ENCODE measurements at places on chromosomes 7 and 10.

DNA sequence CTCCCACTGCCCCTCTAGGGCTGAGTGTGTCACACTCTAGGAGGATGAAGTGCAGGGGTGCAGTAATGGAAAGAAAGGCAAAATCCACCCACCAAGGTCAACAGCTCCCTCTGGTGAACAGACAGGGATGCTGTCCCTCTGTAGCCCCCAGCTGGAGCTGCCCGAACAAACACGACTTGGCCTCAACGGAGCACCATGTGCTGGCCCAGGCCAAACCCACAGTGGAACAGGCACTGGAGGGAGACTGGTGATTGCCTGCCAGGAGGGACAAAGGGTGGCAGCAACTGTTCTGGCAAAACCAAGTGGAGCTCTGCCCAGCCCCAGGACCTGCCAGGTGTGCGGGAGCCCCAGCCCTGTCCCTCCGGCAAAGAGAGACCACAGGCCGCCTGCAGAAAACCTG lies 20.7 kb downstream of the PDIA4 start:
- no peak for DNase-seq

- no peak for DNase-seq
Measured at GRCh38 chr10:4472190-4472904, 353.7 kb upstream of the AKR1E2 start.

DNA sequence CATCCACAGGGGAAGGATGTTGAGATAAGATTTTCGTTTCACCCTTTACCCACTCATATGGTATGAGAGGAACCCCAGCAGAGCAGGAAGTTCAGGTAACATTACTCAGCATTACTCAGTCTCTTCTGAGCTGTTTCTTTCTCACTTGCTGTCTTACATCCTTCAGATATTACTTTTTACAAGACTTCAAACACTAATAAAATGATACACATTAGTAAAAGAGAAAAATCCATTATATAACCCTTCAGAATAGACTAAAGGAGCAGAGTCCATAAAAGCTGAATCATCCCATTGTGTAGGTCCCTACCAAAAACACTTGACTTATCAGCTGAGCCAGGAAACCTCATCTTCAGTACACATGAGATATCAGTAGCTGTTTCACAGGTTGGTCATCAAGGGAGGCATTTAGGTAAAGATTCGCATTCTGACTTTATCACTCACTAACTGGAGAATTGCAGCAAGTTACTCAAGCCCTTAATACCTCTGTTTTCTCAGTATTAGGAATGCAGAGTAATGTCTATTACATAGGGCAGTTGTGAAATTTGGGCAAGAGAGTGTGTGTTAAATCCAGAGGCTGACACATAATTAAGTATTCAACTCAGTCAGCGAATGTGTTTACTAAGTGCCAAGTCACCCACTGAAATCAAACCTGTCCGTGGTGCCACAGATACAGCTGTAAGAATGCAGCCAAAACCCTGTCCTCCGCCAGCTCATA lies 44.7 kb downstream of the KLF6 start:
- no peak for DNase-seq

DNA sequence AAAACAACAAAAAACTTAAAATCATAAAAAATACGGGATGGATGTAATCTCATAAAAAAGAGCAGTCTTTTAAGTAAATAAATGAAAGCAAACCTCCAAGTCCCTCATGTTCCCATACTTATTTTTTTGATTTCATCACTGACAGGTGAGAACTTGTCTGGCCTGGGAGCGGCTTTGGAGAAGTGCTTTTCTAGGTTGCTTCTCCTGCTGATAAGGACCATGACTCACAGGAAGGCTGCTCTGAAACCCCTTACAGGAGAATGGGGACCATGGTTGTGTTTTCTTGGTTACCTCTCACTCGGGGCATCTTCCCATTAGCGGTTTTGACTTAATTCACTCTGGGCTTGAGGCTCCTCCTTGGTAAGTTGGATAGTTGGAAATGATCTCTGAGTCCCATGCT lies 237.4 kb downstream of the CAMK1D start:
- no peak for DNase-seq

- DNase-seq: no peak
Measured at GRCh38 chr7:129796186-129796775, 156.5 kb downstream of the UBE2H start.

- no peak for DNase-seq
Measured at GRCh38 chr7:17554341-17555015, 256.0 kb downstream of the AHR start.
